GM19239 (cell line): ENCODE measurements at places on chromosomes 16 and 17.

- no peak for DNase-seq
Observed at GRCh38 chr16:83744441-83744981, 63.3 kb upstream of the HSBP1 start.

DNA sequence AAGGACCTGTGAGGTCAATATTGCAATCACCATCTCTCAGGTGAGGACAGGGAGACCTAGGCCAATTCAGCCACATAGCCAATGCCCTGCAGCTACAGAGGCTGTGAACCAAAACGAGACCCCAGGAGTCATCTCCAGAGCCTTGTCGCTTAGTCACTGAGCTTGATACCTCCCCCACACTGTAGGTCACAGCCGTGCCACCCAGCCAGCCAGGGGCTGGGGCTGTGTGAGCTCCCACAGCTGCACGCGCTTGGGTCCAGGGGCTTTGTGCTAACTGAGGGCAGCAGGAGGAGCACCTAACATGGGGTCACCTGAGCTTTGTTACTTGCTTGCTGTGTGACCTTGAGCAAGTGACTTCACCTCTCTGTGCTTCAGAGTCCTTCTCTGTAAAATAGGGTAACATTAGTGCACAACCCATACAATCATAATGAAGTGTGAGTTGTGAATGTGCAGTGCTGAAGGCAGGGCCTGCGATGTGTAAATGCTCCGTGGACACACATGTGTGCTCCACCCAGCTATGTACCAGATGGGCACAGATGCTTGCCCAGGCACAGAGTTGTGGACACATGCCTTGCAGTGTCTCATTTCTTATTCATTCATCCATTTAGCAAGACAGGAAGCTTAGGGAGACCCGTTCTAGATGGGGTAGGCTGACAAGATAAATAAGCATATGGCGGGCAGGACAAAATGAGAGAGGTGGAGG is 25.9 kb downstream of the SBK1 start:
- DNase-seq, result no peak

DNA sequence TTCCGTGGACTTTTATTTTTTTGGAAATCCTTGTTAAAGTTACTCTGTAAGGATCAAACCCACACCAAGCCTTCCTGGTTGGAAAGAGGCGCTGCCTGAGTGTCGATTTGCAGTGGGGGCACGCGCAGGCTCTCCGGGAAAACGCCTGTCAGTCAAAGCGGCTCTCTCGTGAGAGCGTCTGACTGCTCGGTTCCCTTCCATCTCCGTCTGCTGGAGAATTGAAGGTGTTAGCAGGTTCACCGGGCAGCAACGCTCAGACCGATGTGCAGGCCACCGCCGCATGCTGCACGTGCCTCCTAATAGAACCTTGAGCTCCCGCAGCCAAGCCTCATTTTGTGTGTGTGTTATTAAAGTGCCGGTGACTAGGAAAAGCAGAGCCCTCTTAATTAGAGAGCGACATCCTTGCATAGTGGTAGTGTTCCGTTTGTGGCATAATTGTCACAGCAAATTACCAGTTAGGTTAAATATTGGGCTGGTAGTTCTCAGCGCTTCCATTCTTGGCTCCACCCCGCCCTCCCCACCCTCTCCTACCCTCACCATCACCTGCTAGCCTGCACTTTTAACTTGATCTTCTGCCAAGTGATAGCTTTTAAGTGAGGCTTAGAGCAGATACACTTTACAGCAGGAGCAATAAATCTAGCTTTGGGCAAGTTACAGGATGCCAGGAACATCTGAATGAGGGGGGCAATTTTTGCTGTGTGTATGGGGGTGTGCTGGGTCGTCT is 75.5 kb downstream of the RPA1 start:
- DNase-seq, result no peak

GRCh38 chr17:35612924-35613521 is 25.9 kb downstream of the AP2B1 start:
- DNase-seq, result no peak

DNA sequence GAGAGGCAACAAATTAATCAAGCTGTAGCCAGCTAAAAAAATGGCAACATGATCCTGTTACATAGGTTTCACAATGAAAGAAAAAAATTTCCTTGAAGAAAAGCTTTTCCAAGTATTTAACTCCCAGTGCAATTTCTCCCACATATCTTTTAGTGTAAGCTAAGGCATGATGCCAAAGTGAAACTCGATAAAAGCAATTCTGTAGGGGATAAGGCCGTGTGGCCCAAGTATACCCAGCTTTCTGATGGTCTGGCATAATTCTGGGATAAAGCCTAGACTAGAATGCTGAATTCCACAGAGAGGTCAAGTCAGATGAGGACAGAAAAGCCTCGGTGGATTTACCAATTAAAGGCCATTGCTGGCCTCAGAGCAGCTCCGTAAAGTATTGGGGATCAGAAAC is 36.2 kb downstream of the CTCF start:
- DNase-seq, result no peak

DNA sequence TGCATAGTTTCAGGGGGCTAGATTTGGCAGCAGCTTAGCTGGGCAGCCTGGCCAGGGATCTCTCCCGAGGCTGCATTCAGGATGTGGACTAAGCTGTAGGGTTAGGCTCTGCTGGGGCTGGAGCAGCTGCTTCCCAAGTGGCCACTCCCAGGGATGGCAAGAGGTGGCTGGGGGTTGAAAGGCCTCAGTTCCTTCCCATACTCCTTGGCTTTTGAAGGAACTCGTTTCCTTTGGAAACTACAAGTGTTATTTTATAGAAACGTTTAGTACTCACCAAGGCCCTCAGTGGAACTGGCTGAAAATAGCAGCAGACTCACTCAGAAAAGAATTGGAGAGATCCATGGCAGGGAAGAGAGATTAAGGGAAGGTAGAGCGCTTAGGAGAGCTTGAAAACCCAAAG is 76.4 kb downstream of the WWP2 start:
- no peak for DNase-seq

GRCh38 chr16:30493941-30494488 is 21.5 kb downstream of the ITGAL start:
- no peak for DNase-seq

DNA sequence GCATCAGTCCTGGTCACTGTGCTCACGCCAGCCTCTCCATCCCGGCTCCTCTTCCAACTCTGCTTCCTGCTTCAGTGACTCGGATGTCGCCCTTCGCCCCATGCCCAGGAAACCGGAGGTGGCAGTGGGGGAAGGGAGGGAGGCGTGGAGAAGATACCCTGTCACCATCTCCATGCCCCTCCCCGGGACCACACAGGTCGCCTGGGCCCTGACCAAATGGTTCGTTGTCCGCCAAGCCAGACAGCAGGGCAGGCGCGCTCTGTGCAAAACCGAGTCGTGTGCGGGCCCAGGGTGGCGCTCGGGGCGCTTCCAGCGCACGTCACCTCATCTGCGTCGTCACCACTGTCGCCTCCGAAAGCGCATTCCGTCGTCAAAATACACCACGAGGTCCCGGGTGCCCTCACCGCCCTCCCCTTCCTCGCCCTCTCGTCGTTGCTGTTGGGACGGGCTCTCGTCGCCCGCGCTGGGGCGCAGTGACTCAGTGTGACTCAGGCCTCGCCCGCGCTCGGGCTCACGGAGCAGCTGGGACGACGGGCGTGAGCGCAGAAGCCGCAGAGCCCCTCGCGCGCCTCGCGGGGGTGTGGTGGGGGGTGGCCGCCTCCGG is 39.2 kb downstream of the ZNF778 start:
- no peak for DNase-seq

DNA sequence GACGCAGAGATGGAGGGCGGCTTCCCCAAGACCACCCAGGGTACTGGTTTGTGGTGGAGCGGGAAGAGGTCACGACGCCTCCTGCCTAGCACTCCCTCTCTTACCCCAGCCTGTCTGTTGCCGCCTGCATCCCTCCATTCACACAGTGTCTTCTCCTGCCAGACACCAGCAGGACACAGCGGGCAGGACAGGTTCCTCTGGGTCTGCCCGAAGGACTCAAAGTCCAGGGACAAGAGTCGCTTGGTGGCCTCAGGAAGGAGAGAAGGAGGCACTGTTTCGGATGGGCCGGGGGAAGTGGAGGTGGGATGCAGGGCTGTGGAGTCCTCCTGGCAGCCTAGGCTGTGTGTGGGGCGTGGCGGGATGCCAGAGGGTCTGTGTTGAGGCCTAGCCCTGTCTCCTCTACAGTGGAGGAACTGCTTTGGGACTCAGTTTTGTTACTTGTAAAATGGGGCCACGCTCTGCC is 19.6 kb upstream of the TNS4 start:
- DNase-seq, result no peak

DNA sequence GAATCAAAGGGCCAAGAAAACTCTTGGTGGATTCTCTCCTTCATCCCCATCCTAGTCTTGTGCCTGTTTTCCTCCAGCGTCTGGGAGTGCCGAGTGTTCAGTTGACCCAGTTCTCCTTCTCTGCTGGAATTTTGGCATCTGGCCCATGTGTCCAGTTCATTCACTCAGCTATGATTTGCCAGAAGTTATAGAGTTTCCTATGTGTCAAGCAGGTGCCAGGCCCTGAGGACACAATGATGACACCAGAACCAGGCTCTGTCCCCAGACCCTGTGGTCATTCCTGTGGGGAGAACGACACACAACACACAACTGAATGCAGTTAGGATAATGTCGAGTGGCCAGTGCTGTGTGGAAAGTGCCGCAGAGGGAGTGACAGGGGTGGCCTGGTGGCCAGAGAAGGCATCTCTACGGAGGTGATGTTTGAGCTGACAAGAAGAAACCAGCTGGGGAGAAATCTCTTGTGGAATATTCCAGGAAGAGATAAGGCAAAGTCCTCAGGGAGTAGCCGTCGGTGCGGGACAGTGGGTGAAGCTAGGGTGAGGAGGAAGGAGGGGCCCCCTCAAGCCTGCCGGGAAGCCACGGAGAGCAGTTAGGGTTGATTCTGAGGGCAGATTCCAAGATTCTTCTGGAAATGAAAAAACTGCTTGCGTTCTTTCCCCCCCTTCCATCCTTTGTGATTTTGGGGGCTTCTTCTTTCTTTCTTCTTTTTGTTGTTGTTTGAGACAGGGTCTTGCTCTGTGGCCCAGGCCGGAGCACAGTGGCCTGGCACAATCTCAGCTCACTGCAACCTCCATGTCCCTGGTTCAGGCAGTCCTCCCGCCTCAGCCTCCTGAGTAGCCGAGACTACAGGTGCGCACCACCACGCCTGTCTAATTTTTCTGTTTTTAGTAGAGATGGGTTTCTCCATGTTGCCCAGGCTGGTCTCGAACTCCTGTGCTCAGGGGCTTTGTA is 35.8 kb upstream of the IL34 start:
- no peak for DNase-seq

GRCh38 chr17:69950701-69951418 is 124.2 kb upstream of the KCNJ16 start:
- DNase-seq, result no peak

DNA sequence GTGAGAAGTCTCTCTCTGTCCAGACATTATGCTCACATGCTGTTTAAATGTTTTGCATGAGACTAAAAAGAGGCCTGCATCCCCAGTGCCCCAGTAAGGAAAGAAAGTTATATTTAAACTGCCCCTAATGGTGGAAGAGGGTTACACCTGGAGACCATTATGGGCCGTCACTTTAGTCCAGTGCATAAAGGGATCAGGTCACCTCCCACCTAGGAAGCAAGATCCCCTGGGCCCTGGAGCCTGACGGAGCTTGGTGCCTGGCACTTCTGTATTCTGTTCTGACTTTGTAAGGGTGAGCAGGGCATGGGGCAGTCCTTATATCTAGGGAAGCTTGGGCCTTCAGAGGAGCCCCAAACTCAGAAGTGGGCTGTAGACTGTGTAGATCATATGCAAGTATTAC is 67.9 kb downstream of the CPPED1 start:
- no peak for DNase-seq
